ENCODE measurements at places on chromosomes 7 and 10.

DNA sequence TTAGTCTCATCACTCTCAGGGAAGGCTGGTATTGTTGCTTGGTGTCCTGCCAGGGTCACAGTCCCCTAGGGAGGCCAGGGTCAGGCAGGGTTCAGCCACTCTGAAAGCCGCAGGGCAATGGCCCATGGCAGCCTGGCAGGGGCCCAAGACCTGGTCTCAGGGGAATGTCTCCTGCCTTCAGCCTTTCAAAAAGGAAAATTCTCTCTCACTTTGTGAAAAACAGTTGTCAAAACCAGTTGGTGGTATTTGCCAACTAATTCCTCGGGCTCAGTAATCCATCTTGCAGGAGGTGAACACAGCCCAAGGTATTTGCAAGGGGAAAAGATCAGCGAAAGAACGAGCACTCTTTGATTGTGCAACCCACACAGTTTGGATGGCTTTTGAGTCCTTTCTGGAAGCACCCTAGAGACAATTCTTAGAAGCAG lies 101.5 kb downstream of the JCAD start:
- DNase-seq: no peak

DNA sequence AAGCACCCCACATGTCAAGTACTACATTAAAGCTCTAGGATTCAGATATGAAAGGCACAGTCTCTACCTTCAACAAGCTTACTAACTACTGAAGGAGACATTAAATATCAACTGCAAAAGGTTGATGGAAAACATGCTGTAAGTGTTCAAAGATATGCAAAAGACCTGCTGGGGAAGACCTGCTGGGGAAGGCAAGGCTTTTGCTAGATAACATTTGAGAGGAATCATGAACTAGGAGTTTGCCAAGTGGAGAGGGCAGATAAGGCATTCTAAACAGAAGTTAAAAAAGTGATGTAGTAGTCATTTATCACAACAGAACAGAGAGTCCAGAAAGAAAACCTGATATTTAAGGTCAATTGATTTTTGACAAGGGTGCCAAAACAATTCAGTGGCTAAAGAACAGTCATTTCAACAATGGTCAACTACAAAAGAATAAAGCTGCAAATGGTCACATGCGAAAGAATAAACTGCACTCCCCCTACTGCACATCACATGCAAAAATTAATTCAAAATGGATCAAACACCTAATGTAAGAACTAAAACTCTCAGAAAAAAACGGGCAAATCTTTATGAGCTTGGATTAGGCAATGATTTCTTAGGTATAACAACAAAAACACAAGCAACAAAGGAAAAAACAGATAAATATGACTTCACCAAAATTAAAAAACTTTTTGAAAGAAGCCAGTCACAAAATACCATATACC lies 23.0 kb upstream of the MSS51 start:
- no peak for DNase-seq

DNA sequence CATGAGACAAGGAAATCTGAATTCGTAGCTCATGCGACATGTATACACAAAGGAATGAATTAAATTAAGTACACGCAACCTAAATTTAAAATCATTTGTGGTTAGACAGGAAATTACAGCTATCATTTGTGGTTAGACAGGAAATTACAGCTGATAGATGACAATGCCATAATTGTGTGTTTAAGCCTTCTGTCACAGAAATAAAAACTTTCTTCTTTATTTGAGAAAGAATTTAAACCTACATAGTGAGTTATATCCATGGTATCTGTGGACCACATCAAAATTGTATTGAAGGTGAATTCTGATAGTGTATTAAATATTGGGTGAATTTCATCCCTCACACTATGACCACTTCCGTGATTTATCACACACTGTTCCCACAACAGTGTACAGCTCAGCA lies 362.9 kb downstream of the MAGI2 start:
- no peak for DNase-seq

- DNase-seq: no peak
These were observed 53.3 kb downstream of the DNAJB6 start for GRCh38 chr7:157389951-157390730.

DNA sequence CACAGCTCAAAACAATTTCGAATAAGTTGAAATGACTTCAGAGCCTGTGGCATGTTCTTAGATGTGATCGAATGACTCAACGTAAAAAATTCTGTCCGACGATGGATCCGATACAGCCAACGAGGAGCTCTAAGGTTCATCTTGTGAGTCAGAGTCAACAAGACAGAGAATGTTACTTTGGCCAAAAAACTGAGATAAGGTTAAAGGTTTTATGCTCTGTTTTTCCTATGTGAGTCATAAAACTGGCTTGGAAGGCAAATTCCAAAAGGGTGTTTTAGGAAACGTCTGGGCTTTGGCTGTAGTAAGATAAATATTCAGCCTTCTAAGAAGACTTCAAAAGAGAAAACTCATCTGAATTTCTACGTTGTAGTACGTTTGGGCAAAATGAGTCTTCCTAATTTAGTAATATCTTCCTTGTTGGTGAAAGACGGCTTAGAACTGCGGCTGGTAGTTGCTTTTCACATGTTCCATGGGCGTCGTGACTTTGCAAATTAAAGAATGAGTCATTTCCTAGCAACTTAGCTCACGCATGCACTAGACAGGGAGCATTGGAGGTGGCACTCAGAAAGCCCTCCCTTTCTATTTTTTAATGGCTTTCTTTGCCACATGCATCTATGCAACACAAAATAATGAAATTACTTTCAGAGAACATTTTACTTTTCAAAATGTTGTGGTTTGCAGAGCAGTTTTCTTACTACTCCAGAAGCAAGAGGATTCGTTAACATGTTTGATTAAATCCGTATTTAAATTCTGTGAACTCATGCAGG lies 28.2 kb downstream of the PFKP start:
- DNase-seq: peak; percentile 28

DNA sequence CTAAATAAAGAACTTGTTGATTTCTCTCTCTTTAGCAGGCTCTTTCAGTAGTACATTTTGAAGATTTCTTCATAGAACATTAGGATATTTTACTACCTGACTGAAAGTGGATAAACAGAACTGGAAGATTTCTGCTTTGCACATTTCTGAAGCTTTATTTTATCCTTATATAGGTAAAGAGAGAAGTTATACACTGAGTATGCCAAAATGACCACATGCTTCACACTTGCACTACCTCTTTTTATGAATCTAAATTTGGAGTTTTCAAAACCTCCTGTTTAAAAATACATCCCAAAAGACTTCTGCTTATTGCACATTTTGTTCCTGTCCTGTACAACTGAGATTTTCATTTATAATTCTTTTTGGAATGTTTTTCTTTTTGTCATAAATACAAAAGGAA lies 197.4 kb upstream of the PRPS1L1 start:
- DNase-seq: no peak

DNA sequence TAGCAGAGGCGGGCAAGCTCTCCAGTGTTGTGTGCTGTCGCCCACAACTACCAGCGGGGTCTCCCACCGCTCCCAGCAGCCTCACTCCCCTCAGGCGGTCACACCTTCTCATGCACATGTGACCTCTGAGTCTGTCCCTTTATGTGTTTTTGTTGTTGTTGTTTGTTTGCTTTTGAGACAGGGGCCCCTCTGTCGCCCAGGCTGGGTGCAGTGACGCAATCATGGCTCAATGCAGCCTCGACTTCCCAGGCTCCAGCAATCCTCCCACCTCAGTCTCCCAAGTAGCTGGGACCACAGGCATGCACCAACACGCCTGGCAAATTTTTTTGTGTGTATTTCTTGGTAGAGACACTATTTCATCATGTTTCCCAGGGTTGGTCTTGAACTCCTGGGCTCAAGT lies 1.5 kb downstream of the CPSF4 start:
- DNase-seq: no peak

- DNase-seq: no peak
These were observed 145.5 kb downstream of the TRIL start for GRCh38 chr7:28812616-28813015.

DNA sequence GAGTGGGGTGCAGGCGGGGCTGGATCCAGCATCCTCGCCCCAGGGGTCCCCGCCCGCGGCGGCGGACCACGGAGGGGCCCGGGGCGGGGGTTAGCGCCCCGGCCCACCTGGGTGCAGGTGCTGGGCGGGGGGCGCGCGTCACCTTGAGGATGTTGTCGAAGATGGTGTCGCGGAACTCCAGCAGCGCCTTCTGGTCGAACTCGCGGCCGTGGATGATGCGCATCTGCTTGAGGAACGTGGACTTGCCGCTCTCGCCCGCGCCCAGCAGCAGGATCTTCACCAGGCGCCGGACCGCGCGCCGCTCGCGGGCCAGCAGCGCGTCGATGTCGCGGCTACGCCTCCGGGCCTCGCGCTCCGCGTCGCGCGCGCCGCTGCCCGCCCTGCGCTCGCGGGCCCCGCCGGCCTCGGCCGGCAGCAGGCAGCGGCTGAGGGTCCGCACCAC lies 376 bp downstream of the GNA12 start:
- DNase-seq: no peak

DNA sequence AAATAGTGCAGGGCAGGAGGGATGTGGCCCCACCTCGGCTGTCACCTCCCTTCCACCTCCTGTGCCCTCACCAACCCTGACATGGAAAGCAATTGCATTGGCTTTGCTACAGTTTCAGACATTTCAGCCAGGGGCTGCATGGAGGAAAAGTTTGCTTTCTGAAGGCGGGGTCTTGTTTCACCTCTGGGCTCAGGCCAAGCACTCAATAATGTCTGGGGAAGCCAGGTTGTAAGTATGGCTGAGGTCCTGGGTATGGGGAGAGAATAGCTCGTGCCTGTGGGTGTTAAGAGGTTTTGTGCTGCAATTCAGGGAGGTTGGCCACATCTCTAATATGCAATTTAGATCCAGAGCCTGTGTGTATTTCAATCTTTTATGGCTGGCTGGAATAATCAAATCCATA lies 238.4 kb upstream of the MKI67 start:
- no peak for DNase-seq

- no peak for DNase-seq
These were observed 103.5 kb upstream of the FERD3L start for GRCh38 chr7:19248681-19249080.

- no peak for DNase-seq
These were observed 46.6 kb downstream of the PRKAG2 start for GRCh38 chr7:151830121-151830830.

- DNase-seq: no peak
These were observed 20.3 kb upstream of the HECTD2 start for GRCh38 chr10:91389636-91390512.

GRCh38 chr10:88409236-88409635 lies 173.9 kb downstream of the RNLS start:
- DNase-seq: no peak

- DNase-seq: no peak
These were observed 2.3 kb downstream of the PRXL2A start for GRCh38 chr10:80410578-80411145.

- no peak for DNase-seq
These were observed 323.7 kb downstream of the RPS24 start for GRCh38 chr10:78357141-78358063.

DNA sequence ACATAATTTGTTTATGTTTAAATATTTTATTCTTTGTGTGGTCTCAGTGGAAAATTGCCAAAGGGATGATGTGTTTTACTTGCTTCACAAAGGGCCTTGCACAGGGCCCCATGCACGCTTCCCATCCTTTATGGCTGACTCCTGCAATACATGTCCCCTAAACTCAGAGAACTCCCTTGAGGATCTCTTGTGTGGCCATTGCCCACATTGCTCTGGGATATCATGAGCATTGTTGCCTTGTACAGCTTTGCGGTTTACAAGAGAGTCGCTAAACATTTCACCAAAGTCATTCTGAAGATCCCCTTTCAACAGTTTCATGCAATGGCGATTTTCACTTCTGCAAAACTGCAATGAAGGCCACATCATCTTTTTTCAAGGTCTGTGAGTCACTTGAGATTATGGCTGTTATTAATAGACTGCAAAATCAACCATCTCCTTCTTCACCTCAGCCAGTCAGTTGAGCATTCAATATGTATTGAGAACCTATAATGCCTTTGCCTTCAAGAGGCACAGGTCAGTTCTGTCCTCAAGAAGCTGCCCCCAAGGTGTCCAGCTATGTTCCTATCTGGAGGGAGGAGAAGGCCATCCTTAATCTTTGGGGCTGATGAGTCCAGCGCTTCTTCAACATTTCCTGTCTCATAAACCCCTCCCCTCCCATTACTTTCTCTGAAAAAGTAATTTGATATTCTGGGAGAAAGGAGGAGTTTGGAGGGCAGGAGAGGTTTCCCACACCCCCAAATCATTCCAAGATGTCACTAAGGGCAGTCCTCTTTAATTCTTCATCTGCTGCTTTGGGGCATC lies 108.1 kb downstream of the CCDC71L start:
- no peak for DNase-seq

DNA sequence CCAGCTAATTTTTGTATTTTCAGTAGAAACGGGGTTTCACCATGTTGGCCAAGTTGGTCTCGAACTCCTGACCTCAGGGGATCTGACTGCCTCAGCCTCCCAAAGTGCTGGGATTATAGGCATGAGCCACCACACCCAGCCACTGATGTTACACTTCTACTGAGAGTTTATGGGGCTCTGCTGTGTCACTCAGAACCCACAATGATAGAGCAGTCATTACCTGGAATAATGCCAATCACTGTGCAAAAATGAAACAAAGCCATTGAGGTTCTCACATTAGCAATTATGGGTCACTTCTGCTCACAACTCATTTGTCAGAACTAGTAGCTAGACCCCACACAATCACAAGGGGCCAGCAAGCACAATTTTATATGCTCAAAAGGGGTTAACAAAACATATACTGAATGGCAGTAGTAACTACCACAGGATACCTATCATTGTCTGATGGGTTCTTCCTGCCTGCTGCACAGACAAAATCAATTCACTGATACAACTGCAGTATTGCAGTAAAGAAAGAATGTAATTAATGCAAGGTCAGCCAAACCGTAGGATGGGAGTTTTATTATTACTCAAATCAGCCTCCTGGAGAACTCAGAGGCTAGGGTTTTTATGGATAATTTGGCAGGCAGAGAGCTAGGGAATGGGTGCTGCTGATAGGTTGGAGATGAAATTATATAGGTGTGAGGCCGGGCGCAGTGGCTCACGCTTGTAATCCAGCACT lies 72.1 kb upstream of the TRIM24 start:
- DNase-seq: no peak

Measured in stimulated activated CD8-positive, alpha-beta memory T cell treated with anti-CD3 and anti-CD28 coated beads, Interleukin-12 subunit alpha, Interleukin-12 subunit beta, amount 100 ng/mL, for 4 hours (primary cell).